ENCODE measurements at places on chromosomes 1 and 21. TPM values are rescaled to one million over a fixed set of nuclear protein-coding genes. Genes with fewer than 3 reads are reported as not detected.
A peak's percentile ranks its signal among the peaks of the same experiment; 100 is the strongest.

The CSDE1 gene
- 487 TPM for total RNA-seq

The CELA3B gene
- total RNA-seq: not detected

The OR6N1 gene
- total RNA-seq: not detected

DNA sequence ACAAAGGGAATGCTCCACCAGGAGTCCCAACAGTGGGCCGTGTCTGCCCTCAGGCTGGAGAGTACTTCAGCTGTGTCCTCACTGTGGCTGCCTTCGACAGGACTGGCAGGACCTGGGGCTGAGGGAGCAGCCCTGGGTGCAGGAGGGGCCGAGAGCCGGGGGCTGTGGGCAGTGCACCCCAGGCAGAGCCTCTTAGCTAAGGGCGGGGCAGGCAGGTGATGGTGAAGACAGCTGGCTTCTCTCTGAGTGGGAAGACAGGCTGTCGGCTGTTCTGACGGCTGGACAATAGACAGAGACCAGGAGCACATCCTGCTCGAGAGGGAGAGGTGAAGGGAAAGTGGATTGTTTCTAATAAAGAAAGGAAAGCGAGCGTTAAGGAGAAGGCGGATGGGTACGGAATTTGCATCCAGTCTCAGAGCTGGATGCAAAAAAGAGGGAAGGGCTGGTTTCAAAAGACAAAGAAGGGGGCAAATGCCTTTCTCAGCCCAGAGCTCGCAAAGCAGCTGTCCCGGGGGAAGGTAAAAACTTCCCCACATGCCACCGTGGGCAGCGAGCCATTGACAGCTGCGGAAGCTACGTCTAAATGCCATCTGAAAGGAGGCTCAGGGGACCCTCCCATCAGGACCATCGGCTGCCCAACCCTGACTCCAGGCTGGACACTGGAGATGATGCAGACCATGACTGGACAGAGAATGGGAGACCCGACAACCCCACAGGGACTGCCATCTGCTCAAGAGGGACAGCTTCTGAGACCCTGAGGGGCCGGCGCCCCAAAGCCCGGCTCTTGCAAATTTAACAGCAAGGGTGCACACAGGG lies 92.0 kb downstream of the STUM start:
- no peak for DNase-seq

DNA sequence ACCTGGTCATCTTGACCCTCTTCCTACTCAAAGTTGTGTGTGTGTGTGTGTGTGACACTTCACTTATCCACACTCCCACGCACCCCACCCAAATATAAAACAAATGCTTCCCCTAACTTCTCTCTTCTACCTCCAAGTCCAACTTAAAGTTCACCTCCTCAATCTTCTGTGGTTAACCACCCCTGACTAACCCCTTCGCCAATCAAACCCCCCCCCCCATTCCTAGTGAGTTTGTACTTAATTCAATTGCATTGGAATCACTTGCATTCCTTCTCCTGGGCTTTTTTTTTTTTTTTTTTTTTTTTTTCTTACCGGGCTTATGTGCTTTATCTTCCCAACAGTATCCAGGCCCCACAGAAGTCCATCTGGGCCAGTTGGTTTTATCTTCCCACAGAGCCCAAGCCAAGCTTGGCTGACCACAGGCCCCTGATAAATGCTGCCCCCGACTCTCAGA lies 78.4 kb downstream of the CD58 start:
- DNase-seq: no peak

GRCh38 chr1:8025061-8025670 lies 943 bp downstream of the ERRFI1 start:
- DNase-seq: peak; percentile 3
